G401 (cell line): ENCODE measurements at places on chromosomes 13 and 19. TPM values are rescaled to one million over a fixed set of nuclear protein-coding genes. Genes with fewer than 3 reads are reported as not detected.

- DNase-seq: no peak
Observed at GRCh38 chr13:114272977-114273376, 8.4 kb upstream of the UPF3A start.

DNA sequence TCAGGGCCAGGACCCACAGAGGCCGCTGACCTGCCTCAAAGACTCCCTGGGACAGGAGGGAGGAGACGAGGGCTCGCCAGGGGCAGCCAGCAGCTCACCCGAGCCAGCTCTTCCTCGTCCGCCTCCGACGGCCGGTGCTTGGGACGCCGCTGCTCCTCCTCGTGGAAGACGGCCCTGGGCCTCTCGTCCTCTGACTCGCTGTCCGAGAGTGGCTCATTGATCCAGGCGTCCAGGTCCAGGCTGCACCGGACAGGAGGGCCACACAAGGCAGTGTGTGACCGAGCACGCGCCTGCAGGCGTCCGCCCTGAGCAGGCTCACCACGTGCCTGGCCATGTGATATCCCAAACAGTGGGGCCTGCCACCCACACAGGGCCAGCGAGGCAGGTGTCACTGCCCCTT lies 19.8 kb downstream of the IZUMO4 start:
- no peak for DNase-seq

DNA sequence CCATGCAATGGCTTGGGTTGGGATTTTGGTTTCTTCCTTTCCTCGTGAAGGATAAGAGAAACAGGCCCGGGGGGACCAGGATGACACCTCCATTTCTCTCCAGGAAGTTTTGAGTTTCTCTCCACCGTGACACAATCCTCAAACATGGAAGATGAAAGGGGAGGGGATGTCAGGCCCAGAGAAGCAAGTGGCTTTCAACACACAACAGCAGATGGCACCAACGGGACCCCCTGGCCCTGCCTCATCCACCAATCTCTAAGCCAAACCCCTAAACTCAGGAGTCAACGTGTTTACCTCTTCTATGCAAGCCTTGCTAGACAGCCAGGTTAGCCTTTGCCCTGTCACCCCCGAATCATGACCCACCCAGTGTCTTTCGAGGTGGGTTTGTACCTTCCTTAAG lies 24.1 kb downstream of the SPC24 start:
- DNase-seq: no peak

- no peak for DNase-seq
Observed at GRCh38 chr13:106440866-106441265, 94.6 kb downstream of the EFNB2 start.

DNA sequence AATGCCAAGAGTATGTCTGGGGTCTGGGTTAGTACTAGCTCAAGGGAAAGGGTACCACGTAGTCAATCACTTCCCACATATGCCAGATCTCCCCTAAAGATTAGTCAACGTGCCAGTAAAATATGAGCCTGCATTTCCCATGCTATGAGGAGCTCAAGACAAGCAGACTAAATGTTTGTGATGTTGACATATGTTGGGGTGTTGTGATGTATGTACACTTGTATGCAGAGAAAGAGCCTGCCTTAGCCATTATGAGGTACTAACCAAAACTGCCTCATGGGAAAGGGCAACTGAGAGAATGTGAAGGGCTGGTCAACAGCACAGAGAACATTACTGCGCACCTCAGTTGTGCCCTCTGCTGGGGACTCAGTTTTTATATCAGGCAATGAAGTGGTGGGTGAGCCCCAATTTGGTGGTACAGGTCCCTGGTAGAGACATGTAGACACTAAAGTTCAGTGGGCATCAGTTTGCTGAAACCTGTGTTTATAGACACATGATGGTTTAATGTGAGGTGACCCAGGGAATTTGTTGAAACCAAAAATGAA lies 287.0 kb downstream of the DCT start:
- peak; percentile 9 for DNase-seq

USHBP1 gene
- total RNA-seq: 0.41 and 4.9 TPM in 2 replicates

CEACAM16 gene
- total RNA-seq: not detected in 2 replicates

LIM2 gene
- not detected in 2 replicates for total RNA-seq

CD33 gene
- 1.4 TPM in 1 of 2 replicates, not detected in the other for total RNA-seq
